ENCODE measurements at places on chromosomes 2 and 18. TPM values are rescaled to one million over a fixed set of nuclear protein-coding genes. Genes with fewer than 3 reads are reported as not detected.
A peak's percentile ranks its signal among the peaks of the same experiment; 100 is the strongest.

- H3K27me3 ChIP-seq, result no peaks in the 10 kb centered on the region
- H3K36me3 ChIP-seq, result no peaks in the 10 kb centered on the region
- no peak overlapping the region for H3K4me3 ChIP-seq
- H3K27ac ChIP-seq, result no peak overlapping the region
- peaks cover 27% of the 10 kb centered on the region for H3K4me1 ChIP-seq
Observed at GRCh38 chr2:152548996-152549395, 168.3 kb downstream of the PRPF40A start.

Gene CRACDL
- 0.37 TPM for total RNA-seq

DNA sequence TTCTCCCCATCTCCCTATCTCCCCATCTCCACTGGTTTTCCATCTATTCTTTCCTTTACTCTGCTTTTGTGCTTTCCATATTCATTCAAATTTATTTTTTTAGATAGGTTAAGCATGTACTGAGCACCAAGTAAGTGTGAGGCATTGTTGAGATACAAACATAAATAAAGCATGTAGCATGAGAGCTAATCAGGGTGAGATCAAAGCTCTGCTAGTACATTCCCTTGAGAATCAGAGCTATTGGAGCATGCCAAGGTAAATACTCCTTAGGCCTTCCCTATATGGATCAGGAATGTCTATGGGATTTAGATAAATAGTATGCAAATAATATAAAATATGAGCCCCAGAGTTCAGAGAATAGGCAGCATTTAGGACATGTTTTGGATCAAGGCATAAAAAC, 25.3 kb downstream of the BABAM2 start:
- peaks cover 9% of the 10 kb centered on the region for H3K4me1 ChIP-seq
- no peak overlapping the region for H3K27ac ChIP-seq
- DNase-seq, result no peak
- no peak overlapping the region for H3K4me3 ChIP-seq
- H3K27me3 ChIP-seq, result no peaks in the 10 kb centered on the region

DNA sequence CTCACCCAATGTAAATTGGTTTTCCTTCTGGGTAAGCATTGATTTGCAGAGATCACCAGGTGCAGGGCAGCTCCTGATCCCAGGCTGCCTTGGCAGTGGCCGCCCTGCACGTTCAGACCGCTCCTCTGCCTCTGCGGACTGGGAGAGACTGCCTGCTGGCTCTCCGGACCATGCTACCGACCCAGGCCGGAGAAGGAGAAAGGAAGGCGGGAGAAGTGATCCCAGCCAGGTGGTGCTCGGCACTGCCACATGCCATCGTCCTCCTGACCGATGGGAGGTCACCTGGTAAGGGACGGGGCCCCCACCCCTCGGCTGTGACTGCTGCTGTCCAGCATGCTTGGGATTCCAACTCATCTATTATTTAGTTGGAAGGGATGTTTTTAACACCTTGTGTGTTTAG, 108.1 kb upstream of the POU3F3 start:
- no peaks in the 10 kb centered on the region for H3K36me3 ChIP-seq
- no peak overlapping the region for H3K27ac ChIP-seq
- H3K4me3 ChIP-seq, result no peak overlapping the region
- no peak for DNase-seq

- no peak overlapping the region for H3K4me3 ChIP-seq
- peaks cover 83% of the 10 kb centered on the region for H3K4me1 ChIP-seq
- H3K27me3 ChIP-seq, result no peaks in the 10 kb centered on the region
Observed at GRCh38 chr2:239255218-239255617, 145.6 kb downstream of the HDAC4 start.

- no peak overlapping the region for H3K27ac ChIP-seq
- no peak overlapping the region for H3K4me3 ChIP-seq
- H3K4me1 ChIP-seq, result no peaks in the 10 kb centered on the region
- H3K27me3 ChIP-seq, result no peaks in the 10 kb centered on the region
- no peak for DNase-seq
Observed at GRCh38 chr18:51588616-51589015, 391.1 kb upstream of the MEX3C start.

Gene MYO3B
- total RNA-seq, result not detected

DNA sequence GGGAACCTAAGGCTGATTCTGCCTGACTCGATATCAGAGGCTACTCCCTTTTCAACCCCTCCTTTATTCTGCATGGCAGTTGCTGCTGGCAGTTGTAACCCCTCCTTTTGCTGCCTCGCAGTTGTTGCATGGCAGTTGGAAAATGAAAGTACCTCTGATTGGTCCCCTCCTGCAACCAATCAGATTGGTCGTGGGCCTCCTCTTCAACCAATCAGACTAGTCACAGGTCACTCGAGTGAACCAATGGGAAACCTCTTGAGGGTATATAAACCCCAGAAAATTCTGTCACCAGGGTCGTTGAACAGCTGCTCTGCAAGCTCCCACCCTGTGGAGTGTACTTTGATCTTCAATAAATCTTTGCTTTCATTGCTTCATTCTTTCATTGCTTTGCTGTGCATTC, 294.3 kb upstream of the SLC8A1 start:
- H3K27me3 ChIP-seq, result no peaks in the 10 kb centered on the region
- H3K27ac ChIP-seq, result no peak overlapping the region
- H3K4me3 ChIP-seq, result no peak overlapping the region
- H3K36me3 ChIP-seq, result no peaks in the 10 kb centered on the region

Gene CHST9
- total RNA-seq, result 0.49 TPM

DNA sequence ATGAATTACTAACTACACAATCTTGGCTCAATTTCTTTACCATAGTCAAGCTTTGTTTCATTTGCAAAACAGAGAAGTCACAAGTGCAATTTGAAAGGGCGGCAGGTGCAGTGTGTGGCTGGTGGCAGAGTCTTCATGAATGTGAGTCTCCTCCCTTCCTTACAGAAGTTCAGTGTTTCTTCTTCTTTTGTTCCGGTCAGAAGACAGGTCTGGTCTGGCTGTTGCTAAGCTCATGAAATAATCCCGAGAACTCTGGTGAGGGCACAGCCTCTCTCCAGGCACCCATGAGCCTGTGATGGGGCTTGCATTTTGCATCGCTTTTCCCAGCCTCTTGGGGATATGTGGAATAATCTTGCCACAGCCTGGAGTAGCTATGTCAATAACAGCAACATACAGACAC, 824.8 kb upstream of the SALL3 start:
- no peak overlapping the region for H3K27ac ChIP-seq
- no peak overlapping the region for H3K4me3 ChIP-seq
- H3K36me3 ChIP-seq, result no peaks in the 10 kb centered on the region
- peaks cover 9% of the 10 kb centered on the region for H3K4me1 ChIP-seq
- H3K27me3 ChIP-seq, result no peaks in the 10 kb centered on the region
- DNase-seq, result no peak

DNA sequence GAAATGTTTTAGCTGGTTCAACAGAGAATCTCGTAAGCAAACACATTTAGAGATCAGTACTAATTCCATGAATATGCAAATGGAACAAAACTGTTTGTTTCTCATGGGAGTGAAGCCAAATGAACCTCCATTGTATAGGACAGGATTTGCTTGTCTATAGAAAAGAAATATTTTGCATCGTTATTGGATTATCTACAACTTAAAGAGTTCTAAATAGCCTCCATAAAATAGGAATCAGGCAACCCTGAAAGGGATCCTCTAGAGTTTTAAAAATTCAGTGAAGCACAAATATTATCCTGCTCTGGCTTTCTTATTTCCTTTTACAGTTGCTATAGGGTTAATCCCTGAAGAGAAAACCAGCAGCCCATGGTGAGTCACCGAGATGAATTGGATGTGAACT, 378.4 kb upstream of the NRXN1 start:
- no peaks in the 10 kb centered on the region for H3K27me3 ChIP-seq
- no peak overlapping the region for H3K4me3 ChIP-seq
- DNase-seq, result no peak
- H3K27ac ChIP-seq, result no peak overlapping the region

- no peak overlapping the region for H3K27ac ChIP-seq
- no peak overlapping the region for H3K4me3 ChIP-seq
- peaks cover 13% of the 10 kb centered on the region for H3K36me3 ChIP-seq
- no peaks in the 10 kb centered on the region for H3K4me1 ChIP-seq
- DNase-seq, result no peak
- no peaks in the 10 kb centered on the region for H3K27me3 ChIP-seq
Observed at GRCh38 chr2:173184031-173185004, 108.7 kb downstream of the MAP3K20 start.

Gene ARHGAP15
- total RNA-seq, result 2.8 TPM

DNA sequence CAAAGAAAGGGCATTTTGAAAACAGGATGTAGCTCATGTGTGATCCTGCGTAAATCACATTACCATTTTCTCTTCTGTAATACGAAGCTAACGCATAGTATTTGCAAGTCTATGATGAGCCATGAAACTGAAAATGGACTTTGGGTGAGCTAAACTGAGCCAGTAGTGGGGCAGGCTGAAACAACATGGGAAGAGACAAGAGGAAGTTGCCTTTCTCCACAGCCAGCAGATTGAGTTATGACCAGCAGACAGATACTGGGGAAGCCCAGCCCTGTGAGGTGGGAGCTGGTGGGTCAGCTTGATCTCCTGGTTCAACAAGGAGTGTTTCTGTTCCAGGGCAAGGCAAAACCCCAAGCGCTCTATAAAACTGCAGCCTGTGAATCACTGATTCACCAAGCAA, 11.8 kb downstream of the CYRIA start:
- H3K27me3 ChIP-seq, result no peaks in the 10 kb centered on the region
- H3K27ac ChIP-seq, result no peak overlapping the region
- no peaks in the 10 kb centered on the region for H3K36me3 ChIP-seq
- no peak overlapping the region for H3K4me3 ChIP-seq
- H3K4me1 ChIP-seq, result peaks cover 61% of the 10 kb centered on the region

GRCh38 chr2:186101616-186102015, 363.0 kb downstream of the FSIP2 start:
- H3K36me3 ChIP-seq, result peaks cover 5% of the 10 kb centered on the region
- no peak overlapping the region for H3K4me3 ChIP-seq
- DNase-seq, result no peak
- no peak overlapping the region for H3K27ac ChIP-seq
- no peaks in the 10 kb centered on the region for H3K27me3 ChIP-seq

DNA sequence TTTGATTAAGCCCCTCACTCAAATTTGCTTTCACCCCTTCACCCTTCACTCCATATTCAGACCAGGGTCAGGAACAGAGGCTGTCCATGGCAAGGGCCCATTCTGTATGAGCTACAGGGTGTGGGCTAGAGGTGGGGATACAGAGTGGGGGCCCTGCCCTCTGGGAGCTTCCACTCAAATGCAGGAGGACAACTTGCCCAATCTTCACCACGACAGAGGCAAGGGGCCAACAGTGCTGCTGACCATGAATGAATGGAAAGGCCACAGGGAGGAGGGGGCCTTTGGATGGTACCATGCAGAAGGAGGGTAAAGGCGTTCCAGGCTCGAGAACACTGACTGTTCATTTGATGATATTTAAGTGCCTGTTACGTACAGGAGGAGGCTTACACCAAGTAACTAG, 22.8 kb downstream of the ADRA2B start:
- H3K4me1 ChIP-seq, result peaks cover 9% of the 10 kb centered on the region
- DNase-seq, result no peak
- no peak overlapping the region for H3K27ac ChIP-seq
- H3K4me3 ChIP-seq, result no peak overlapping the region
- no peaks in the 10 kb centered on the region for H3K27me3 ChIP-seq

GRCh38 chr2:85133751-85134254, 611 bp downstream of the TCF7L1 start:
- H3K27ac ChIP-seq, result peak overlapping the region; percentile 6
- H3K4me3 ChIP-seq, result peak overlapping the region; percentile 92
- no peaks in the 10 kb centered on the region for H3K36me3 ChIP-seq
- H3K27me3 ChIP-seq, result peaks cover 5% of the 10 kb centered on the region
- H3K4me1 ChIP-seq, result peaks cover 42% of the 10 kb centered on the region

- no peaks in the 10 kb centered on the region for H3K27me3 ChIP-seq
- H3K36me3 ChIP-seq, result no peaks in the 10 kb centered on the region
- H3K27ac ChIP-seq, result no peak overlapping the region
- no peak for DNase-seq
- no peak overlapping the region for H3K4me3 ChIP-seq
Observed at GRCh38 chr2:37912056-37912455, 13.0 kb upstream of the RMDN2 start.

Gene CAPN14
- total RNA-seq, result 0.47 TPM

DNA sequence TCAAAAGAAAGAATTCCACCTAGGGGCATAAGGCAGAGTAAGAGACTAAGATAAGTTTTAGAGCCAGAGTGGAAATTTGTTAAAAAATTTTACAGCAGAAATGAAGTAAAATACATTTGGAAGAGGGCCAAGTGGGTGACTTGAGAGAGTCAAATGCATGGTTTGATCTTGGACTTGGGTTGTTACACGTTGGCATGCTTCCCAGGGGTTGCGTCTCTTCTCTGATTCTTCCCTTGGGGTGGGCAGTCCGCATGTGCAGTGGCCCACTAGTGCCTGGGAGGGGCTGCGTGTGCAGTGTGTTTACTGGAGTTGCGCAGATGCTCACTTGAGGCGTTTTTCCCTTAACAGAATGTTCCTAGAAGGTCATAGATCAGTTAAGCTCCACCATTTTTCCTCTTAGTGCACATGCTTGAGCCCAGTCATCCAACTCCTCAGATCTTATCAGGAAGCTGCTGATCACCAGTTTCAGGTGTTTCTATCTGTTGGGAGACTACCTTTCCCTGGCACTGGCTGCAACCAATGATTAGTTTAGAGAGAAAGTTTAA, 13.1 kb downstream of the SEH1L start:
- peaks cover 36% of the 10 kb centered on the region for H3K36me3 ChIP-seq
- no peak overlapping the region for H3K4me3 ChIP-seq
- H3K27ac ChIP-seq, result no peak overlapping the region
- no peaks in the 10 kb centered on the region for H3K27me3 ChIP-seq
- DNase-seq, result no peak

DNA sequence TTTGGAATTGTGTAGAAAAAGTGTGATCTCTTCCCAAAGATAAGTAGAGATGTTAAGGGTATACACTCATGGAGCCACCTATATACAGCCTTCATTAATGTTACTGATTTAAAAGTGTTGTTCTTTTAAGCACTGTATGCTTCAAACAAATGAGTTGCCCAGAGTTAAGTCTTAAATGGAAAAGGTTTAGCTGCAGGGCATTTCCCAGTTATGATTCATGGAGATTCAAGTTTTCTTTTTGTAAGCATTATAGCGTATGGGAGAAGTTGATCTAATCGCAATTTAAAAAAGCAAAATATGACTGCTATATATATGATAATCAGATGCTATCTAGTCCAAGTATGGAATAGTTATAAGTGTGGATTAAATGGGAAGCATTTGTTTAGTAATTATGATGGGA, 4.8 kb downstream of the PDK1 start:
- H3K4me3 ChIP-seq, result no peak overlapping the region
- H3K36me3 ChIP-seq, result no peaks in the 10 kb centered on the region
- H3K27ac ChIP-seq, result no peak overlapping the region
- peaks cover 17% of the 10 kb centered on the region for H3K4me1 ChIP-seq
- no peak for DNase-seq
- H3K27me3 ChIP-seq, result no peaks in the 10 kb centered on the region

Gene DPP4
- total RNA-seq, result 1.6 TPM

- H3K36me3 ChIP-seq, result peaks cover 7% of the 10 kb centered on the region
- DNase-seq, result no peak
- H3K27ac ChIP-seq, result no peak overlapping the region
- H3K4me3 ChIP-seq, result no peak overlapping the region
- H3K4me1 ChIP-seq, result no peaks in the 10 kb centered on the region
- no peaks in the 10 kb centered on the region for H3K27me3 ChIP-seq
Observed at GRCh38 chr2:143704451-143705106, 575.4 kb downstream of the ARHGAP15 start.
